ENCODE measurements at places on chromosomes 13 and 19.

- peak; percentile 28 for DNase-seq
These were observed 7.3 kb upstream of the DGKH start for GRCh38 chr13:42041011-42041683.

- DNase-seq, result no peak
These were observed 17.1 kb upstream of the MAP3K10 start for GRCh38 chr19:40174092-40174491.

DNA sequence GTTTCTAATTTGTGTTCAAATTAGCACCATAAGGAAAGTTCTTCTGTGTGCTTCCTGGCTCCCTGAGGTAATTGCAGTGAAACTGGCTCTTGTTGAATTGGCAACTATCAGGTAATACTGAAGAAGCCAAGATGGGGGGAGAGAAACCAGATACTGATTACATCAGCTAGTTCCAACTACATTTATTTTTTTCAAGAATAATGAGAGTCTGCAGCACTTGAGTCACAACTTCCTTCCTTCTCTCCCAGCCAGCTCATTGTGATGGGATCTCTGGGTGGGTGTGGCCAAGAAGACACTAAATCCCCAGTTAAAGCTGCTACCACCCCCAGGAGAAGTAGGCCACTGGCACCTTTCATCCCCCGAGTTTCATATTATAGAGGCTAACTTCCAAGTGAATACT, 100.7 kb upstream of the RXFP2 start:
- no peak for DNase-seq

DNA sequence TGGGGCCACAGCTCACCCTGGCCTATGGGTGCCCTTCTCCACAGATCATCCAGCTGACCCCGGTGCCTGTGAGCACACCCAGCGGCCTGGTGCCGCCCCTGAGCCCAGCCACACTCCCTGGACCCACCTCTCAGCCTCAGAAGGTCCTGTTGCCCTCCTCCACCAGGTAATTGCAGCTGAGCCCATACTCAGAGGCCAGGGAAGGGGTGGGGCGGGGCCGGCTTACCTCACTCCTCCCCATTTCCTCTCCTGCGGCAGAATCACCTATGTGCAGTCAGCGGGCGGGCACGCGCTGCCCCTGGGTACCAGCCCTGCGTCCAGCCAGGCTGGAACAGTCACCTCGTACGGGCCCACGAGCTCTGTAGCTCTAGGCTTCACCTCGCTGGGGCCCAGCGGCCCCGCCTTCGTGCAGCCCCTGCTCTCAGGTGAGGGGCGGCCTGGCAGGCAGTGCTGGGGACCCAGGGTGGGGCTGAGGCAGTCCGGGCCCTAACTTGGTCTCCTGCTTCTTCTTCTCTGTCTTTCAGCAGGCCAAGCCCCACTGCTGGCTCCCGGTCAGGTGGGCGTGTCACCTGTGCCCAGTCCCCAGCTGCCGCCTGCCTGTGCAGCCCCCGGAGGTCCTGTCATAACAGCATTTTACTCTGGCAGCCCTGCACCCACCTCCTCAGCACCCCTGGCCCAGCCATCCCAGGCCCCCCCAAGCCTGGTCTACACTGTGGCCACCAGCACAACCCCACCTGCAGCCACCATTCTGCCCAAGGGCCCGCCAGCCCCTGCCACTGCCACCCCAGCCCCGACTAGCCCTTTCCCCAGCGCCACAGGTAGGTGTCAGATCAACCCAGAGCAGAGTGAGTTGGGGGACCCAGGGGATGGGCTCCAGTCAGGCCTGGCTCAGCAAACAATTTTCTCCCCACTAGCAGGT, 9.6 kb upstream of the PRR19 start:
- DNase-seq, result no peak
